ENCODE measurements at places on chromosomes 7 and 10. TPM values are rescaled to one million over a fixed set of nuclear protein-coding genes. Genes with fewer than 3 reads are reported as not detected.

The TRA2A gene
- total RNA-seq = 110 TPM

The SCART1 gene
- total RNA-seq = 1.1 TPM

DNA sequence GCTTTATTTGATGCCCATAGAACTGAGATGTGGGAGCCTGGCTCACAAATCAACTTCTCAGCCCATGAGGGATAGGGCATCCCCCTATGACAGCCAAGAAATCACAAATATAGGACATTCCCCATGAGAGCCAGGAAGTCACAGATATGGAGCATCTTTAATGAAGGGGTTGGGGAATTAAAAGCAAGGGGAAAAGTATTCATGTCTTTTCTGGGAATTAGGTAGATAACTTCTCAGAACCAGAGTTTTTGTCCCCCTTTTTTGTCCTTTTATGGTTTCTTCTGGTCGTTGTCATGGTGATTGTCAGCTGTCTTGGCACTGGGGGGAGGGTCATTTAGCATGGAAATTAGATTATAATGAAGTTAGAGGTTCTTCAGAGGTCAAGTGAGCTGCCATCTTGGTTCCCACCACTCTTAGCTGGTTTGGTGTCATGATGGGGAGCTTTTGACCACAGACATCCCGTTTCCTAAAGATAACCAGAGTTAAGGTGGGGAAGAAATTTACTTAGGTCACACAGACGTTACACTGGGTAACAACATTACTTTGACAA is 56.9 kb downstream of the NOD1 start:
- DNase-seq = no peak

The ZNF239 gene
- total RNA-seq = 7.7 TPM

- DNase-seq = no peak
Observed at GRCh38 chr7:41445432-41445831, 257.5 kb downstream of the INHBA start.

GRCh38 chr7:47392241-47392759 is 189.6 kb downstream of the TNS3 start:
- DNase-seq = no peak

DNA sequence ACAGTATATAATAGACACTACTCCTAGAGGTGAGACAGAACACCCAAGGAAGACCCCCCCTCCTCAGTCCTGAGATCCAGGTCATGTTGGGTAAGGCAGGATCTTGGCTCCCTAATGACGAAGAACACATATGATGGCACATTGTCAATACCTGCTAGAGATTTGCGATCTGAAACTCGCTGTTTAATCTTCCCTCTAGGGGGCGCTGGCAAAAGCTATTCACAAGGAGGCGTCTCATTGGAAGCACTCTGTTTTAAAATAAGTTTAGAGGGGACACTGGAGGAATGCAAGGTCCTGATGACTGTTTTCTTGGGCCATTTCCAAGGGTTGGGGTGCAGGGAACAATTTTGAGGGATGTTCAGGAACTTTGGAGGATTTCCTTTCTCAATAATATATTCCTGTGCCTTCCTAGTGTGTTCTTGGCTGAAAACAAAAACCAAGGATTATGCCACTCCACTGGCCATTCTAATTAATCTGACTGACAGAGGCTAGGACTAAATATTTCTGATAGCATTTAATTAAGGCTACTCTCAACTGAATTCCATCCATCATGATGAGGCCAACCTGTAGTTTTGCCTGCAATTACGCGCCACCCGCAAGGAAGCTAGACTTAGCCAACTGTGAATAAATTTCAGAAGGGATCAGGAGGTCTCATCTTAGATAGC is 1013.8 kb upstream of the MBL2 start:
- DNase-seq = peak; percentile 70

The PPP1R17 gene
- 2.6 TPM for total RNA-seq

DNA sequence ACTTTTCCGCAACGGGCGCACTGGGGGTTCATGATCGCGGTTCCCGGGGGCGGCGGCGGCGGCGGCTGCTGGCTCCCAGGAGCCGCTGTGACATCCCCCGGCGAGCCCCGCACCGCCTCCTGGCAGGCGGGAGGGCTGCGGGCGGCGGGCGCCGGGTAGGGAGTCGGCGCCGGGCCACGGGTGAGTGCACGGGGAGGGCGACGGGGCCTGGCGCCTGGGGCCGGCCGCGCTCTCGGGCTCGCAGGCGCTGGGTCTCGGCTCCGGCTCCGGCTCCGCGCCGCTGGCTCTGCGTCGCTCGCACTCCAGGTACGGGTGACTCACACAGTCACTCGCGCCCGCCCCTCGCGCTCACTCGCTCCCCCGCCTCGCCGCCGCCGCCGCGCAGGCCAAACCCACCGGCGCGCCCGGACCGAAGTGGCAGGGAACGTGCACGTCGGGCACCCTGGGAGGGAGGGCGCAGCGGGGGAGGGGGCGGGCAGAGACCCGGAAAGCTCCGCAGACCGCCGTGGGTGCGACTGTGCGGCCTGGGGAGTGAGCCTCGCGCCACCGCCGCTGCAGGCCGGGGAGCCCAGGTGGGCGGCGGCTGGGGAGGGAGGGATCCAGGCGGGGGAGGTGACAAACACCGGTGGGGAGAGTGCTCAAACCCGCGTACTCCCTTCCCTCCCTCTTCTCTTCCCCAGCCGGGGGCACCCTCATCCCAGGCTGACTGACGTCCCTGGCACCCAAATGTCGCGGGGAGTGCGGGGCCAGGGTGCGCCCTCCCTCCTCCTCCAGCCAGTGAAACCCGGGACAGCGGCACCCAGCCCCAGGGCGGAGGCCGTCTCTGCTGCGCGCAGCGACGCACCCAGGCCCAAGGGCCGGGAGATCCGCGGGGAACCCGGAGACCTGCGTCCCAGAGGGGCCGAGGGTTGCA is 276.9 kb upstream of the NEBL start:
- peak; percentile 59 for DNase-seq

DNA sequence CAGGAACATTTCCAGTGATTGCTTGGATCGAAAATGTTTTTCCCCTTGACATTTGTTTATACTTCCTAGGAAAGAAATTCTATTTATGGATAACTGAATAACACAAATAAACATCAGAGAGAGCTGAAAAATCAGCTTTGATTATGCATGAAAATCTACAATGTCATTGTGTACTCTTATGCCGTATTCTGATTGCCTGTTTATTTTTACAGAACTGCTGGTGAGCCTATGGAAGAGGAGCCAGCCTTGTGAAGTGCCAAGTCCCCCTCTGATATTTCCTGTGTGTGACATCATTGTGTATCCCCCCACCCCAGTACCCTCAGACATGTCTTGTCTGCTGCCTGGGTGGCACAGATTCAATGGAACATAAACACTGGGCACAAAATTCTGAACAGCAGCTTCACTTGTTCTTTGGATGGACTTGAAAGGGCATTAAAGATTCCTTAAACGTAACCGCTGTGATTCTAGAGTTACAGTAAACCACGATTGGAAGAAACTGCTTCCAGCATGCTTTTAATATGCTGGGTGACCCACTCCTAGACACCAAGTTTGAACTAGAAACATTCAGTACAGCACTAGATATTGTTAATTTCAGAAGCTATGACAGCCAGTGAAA is 121.5 kb downstream of the TWIST1 start:
- no peak for DNase-seq
